ENCODE measurements at places on chromosomes 3 and 15.
A peak's percentile ranks its signal among the peaks of the same experiment; 100 is the strongest.

DNA sequence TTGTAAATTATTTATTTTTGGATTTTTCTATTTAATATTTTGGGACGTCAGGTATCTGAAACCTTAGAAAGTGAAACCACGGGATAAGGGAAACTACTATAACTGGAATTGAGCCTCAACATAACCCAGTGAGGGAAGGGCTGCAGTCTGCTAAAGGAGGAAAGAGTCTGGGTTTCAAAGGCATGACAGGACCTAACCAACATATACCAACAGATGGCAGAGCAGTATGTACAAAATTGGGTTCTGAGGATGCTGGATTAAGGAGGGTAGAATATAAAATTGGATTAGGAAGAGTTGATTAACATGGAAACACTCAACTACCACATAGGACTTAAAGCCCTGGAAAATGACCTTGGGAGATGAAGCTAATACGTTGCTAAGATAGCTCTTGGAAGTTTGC, 603.5 kb downstream of the MECOM start:
- no peak for DNase-seq

DNA sequence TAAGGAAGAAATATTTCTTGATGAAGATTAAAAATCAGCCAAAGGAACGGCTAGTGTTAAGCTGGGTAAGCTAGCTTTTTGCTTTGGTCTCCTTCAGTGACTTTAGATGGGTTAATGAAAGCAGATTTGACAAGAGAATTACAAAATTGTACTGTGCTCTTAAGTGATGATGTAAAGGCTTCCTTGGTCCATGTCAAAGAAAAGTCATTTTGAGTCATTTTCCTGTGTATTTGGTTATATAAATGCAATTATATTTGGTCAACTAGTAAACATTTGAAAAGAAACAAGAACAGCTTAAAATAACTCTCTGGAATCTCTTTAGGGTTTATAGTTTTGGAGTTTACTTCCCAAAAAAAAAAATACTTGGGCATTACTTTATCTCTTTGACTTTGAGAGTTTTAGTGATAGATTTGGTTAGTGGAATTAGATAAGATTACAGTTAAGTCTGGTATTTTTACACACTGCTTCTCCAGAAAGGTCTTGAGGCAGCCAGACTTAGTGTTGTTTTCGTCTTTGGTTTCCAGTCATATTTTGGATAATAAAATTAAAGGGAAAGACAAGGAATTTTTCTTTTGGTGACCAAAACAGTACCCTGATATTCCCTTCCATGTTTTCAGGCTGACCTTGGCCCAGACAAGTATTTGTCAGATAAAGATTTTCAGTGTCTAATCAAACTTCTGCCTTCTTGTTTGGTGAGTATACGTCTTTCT, 42.3 kb downstream of the PDHB start:
- DNase-seq, result no peak

DNA sequence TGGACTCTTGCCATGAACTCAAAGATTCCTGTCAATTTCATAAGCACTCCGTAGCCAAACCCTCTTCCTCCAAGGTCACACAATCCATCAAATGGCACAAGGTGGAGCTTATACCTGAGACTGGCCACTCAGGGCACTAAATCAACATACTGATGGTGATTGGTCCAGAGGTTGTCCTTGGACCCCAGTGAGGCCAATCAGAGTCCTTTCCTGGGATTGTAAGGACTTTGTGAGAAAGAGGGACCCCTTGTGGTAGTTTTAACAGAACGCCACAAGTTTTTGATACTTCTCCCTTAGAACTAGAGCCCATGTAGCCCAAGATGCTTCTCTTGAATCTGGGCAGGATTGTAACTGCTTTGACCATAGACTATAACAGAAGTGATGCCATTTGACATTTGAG, 44.4 kb upstream of the LARS2 start:
- DNase-seq, result no peak

GRCh38 chr3:13495921-13496723, 16.0 kb downstream of the HDAC11 start:
- peak; percentile 84 for DNase-seq

- DNase-seq, result no peak
Measured at GRCh38 chr3:66744521-66744920, 243.7 kb upstream of the LRIG1 start.

DNA sequence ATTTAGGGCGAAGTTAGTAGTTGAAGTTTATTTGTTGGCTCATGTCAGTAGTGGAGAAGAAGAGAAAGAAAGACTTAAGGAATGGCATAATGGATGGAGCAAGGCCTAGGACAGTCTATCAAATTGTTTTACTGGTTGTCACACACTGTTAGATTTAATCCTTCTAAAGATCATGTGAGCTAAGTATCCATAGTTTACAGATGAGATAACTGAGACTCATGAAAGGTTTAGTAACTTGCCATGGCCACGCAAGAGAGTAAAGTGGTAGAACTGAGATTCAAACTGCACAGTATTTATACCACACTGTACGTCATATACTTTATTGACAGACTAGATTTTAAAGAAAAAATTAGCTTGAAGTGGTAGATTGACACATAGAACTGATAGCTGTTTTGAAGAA, 11.4 kb downstream of the SPRED1 start:
- DNase-seq, result no peak

GRCh38 chr3:120469440-120469839, 18.6 kb upstream of the FSTL1 start:
- DNase-seq, result no peak

DNA sequence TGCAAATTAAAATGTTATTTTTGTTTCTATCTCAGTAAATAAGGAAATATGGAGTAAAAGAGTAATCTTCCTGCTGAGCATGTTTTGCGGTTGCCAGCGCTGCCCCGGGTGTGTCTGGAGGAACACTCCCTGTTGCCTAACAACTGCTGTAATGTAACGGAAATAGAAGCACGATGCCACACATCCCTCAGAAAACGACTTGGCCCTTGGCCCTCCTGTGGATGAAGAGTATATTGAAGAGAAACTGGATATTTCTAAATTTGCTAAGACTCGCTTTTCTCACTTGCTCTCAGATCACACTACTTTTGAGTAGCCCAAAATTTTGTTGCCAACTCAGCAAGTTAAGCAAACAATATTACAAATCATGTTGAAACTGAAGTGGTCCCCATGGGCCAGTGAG, 18.9 kb downstream of the CX3CR1 start:
- peak; percentile 97 for DNase-seq

GRCh38 chr3:88142094-88142624, 7.6 kb upstream of the C3orf38 start:
- DNase-seq, result no peak

- DNase-seq, result no peak
Measured at GRCh38 chr15:41990691-41991090, 18.3 kb upstream of the EHD4 start.

GRCh38 chr3:16399473-16399872, 114.0 kb downstream of the RFTN1 start:
- DNase-seq, result no peak

GRCh38 chr3:147398813-147399534, 7.4 kb downstream of the ZIC4 start:
- DNase-seq, result no peak

DNA sequence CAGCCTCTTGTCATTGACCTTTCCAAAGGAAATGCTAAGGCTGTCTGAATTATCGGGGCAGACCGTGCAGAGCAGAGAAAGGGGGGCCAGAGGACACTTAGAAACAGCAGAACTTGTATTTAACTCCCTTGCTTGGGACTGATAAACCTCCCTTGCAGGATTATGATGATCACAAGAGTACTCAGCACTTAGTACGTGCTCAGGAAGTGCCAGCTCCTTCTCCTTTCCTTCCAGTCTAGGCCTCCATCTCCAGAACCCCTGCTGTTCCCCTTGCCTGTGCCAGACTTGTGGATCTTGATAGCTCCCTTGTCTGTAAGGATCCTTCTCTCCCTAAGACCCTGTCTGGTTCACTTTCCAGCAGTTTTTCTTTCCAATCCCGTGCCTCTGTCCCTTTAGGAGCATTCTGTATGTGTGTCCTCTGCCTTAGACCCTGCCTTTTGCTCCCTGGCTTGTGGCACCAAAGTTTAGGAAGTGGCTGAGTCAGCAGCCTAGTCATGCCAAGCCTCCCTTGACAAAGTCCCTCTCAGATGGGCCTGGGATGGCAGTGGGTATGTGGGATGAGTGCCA, 747 bp downstream of the SORD start:
- DNase-seq, result no peak

- no peak for DNase-seq
Measured at GRCh38 chr3:52554026-52554755, 17.8 kb downstream of the UQCC5 start.

DNA sequence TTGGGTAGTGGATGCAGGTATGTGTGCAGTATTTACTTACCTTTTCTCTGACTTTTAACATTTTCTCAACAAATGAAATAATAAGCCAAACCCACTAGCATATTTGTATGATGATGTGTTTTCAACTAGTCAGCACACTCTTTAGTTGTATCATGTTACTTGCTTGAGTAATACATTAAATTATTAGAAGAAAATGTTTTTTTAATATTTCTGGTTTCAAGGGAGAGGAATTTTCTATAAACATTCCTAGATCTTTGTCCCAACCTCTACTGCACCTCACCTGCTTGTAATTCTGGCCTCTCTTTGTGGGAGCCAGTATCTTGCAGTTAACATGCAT, 161.8 kb upstream of the CBLB start:
- no peak for DNase-seq

- no peak for DNase-seq
Measured at GRCh38 chr3:159928071-159928491, 60.6 kb upstream of the IL12A start.

DNA sequence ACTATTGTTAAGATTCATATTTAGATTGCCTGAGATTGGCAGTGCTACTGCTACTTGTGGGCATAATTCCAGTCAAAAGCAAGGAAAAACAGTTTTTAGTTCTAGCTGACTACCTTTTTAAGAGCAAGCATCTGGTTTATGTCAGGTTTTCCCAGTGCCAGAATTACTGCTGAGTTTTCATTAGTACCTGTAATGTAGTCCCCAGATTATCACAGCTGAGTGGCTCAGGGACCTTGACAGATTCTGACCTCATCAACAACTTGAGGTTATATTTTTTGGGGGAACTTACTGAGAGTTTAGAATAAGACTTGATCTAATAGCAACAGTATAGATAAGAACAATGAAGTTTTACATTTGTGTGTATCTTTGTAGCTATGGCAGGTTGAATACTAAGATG, 31.0 kb downstream of the NXPE3 start:
- no peak for DNase-seq

GRCh38 chr3:157347577-157348303, 88.9 kb upstream of the PTX3 start:
- DNase-seq, result no peak

GRCh38 chr3:197753263-197753662, 3.6 kb downstream of the FYTTD1 start:
- no peak for DNase-seq

- no peak for DNase-seq
Measured at GRCh38 chr3:178749471-178749870, 213.2 kb downstream of the KCNMB2 start.

GRCh38 chr15:82900511-82901060, 51.9 kb downstream of the HOMER2 start:
- DNase-seq, result no peak

GRCh38 chr3:32640939-32641338, 44.0 kb upstream of the CNOT10 start:
- DNase-seq, result no peak

GRCh38 chr15:40038638-40039543, at the start of gene SRP14:
SRP14 (minus strand) TSS chr15:40039181; CDS start chr15:40039116, 65 bp downstream.
- DNase-seq, result peak; percentile 95

- DNase-seq, result no peak
Measured at GRCh38 chr3:63689285-63689684, 36.8 kb downstream of the SNTN start.

DNA sequence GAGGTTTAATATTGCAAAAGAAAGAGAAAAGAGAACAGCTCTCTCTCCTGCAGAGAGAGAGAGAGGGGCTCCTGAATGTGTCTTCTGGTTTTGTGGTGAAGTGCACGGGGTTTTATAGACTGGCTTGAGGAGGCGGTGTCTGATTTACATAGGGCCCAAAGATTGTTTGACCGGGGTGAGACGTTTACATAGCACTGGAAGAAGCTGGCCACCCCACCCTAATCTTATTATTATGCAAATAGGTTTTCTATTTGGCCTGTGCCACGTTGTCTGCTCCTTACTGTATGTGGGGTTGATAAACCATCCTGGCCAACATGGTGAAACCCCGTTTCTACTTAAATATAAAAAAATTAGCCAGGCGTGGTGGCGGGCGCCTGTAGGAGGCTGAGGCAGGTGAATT, 268.6 kb downstream of the SV2B start:
- no peak for DNase-seq

DNA sequence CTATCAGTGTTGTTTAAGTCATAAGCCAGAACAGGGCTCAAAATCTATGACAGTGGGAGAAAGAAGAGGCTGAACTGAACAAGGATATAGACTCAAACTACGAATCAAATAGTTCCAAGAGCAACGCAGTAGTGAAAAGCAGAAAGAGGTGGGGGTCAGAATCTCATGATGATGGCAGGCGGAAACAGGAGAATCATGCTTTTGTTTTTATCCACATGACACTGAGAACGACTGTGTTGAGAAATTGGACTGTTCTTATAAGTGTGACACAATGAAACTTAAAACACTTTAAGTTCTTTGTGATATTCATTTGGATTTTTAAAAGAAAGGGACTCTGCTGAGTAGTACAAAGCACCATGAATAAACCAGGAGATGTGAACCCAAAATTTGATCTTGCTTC, 309.4 kb downstream of the ULK4 start:
- DNase-seq, result no peak

DNA sequence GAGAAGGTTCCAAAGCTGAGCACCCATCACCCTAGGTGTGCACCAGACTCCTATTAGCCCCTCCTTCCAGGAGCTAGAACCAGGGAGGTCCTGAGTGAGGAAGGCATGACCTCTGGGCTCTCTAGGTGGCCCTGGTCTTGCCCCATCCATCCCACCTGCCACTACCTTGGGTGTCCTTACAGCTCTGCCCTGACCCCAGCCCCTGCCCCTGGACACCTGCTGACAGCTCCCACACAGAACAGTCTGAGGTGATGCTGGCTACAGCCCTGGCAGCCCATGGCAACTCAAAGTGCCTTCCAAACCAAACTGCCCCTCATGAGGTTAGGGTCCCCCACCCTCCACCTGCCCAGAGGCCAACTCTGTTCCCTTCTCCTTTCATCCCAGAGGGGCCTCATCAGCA, 37.2 kb downstream of the GOLGA6A start:
- no peak for DNase-seq

DNA sequence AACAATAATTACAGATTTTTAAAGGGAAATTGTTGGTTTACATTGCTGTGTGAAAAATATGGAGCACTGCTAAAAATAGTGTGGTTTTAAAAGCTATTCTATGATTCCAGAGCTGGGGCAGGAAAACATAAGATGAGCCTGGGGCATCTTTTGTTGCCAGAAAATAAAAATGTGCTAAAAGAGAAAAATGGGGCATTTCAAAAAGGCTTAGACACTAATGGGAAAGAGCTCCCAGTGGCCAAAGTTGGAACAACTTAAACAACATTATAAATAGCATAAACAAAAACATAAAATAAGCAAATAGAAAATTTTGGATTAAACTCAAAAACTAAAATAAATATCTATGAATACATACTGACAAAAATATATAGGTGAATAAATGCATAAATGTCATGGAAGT, 478.9 kb downstream of the NLGN1 start:
- DNase-seq, result no peak

- DNase-seq, result no peak
Measured at GRCh38 chr15:70151003-70151402, 53.3 kb upstream of the TLE3 start.

Data from lower leg skin (tissue), 4 donors.